ENCODE measurements at places on chromosomes 7 and 10. TPM values are rescaled to one million over a fixed set of nuclear protein-coding genes. Genes with fewer than 3 reads are reported as not detected.

DNA sequence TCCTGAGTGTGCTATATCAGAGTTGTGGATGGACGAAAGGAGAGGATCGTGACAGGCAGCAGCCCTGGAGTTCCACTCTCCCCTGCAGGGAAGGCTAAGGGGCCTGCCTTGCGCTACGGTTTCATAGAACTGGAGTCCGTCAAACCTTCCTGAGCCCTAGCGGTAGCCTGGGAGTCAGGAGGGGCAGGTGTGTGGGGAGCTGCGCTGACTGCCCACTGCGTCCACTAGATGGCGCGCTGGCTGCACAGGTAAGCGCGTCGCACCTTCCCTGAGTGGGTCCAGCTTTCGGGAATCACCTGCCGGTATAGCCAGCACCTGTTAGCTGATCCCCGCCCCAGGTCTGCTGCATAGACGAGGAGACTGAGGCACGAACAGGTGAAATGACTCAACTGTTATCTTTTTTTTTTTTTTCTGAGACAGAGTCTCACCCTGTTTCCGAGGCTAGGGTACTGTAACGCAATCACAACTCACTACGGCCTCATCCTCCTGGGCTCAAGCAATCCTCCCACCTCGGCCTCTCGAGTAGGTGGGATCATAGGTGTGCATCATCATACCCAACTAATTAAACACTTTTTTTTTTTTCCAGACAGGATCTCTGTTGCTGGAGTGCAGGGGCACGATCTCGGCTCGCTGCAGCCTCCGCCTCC lies 20.2 kb upstream of the BAIAP2L1 start:
- no peak for DNase-seq

GRCh38 chr10:114821915-114822443 lies 399 bp downstream of the FHIP2A start:
- no peak for DNase-seq

Gene SPDYE1
- 0.10 TPM for total RNA-seq

DNA sequence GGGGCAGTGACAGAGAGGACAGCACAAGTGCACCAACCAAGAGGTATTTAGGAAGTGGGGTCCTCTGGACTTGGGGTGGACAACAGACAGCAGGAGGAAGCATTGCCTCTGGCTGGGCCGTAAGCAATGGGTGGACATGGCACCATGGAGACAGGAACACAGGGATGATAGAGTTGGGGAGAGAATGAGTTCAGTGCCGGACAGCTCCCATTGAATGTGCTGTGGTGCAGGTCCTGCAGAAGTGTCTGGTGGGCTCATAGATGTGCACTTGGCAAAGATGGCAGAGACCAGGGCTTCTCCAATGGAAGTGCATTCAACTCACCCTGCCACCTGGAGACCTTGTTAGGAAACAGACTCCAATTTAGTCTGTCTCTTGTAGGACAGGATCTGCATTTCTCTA lies 341.5 kb upstream of the ZMIZ1 start:
- no peak for DNase-seq

GRCh38 chr10:117137911-117138642 lies at the start of gene VAX1:
Gene VAX1 (minus strand): TSS chr10:117138270. CDS start chr10:117138056, 214 bp downstream.
- no peak for DNase-seq

- peak; percentile 66 for DNase-seq
Measured at GRCh38 chr10:37854626-37855025, 2.8 kb downstream of the ZNF248 start.

Gene NEUROD6
- 0.30 TPM for total RNA-seq

DNA sequence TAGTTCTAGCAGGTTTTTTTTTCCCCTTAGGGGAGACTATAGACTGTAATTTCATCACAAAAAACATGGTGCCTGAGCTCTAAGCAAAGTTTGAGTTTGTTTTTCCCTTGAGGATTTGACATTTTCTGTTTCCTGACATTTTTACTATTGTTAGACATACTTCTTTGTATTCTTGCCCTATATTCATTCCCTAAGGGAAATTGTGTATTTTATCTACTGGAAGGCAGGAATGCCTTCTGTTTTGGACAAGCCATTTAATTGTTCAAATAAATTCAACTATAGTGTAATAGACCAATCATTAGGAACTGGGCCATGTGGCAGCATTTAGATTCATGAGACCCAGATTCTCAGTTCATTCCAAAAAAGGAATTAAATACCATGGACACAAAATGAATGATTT lies 335.0 kb downstream of the EXOC4 start:
- no peak for DNase-seq

GRCh38 chr7:2108501-2109250 lies 124.1 kb downstream of the MAD1L1 start:
- DNase-seq, result peak; percentile 8

- DNase-seq, result no peak
Measured at GRCh38 chr10:111873621-111874135, 309.9 kb downstream of the GPAM start.

DNA sequence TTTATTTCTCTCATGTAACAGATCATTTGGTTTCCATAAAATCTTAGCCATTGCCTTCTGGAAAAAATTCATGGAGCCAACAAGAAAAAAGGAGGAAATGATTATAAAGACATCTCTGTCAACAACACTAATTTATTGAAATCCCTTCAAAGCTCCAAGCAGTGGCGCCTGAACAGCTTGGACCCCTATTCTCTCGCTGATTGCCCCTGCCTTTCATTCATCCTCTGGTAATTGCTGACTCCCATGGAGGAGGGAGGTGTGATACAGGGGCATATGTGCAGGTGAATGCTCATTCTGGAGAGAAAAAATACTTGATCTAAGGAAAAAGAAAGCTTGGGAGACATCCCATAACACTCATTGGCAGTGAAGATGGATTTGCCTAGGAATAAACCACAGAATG lies 345.5 kb downstream of the FGFR2 start:
- peak; percentile 42 for DNase-seq

Gene PDE6C
- not detected for total RNA-seq

DNA sequence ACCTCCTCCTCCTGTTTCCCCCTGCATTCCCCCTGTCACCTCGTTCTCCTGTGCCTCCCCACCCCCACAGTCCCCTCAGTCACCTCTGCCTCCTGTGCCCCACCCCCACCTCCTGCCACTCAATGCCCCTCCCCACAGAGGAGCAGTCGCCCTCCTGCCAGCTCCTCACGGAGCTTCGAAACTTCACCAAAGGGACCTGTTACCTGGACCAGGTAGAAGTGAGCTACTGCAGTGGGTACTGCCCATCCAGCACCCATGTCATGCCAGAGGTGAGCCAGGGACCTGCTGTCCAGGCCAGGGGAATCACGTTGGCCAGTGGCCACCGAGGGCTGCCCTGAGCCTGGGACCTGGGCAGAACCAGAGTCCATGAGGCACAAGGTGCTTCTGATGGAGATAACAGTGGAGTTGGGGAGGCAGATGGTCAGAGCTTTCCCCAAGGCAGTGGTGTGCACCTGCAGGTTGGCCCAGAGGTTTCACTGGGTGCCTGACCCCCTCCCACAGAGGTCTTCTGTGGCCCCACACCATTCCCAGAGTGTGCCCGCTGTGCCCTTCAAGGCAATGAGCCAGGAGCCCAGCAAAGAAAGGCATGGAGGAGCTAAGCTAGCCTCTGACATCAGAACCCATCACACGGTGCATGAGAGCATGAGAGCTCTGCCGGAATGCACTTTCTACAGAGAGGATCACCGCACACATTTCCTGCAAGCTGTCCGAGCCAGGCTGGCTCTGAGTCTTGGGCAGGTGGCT lies 7.0 kb upstream of the ZNF862 start:
- DNase-seq, result no peak

Gene OR6V1
- total RNA-seq, result not detected

DNA sequence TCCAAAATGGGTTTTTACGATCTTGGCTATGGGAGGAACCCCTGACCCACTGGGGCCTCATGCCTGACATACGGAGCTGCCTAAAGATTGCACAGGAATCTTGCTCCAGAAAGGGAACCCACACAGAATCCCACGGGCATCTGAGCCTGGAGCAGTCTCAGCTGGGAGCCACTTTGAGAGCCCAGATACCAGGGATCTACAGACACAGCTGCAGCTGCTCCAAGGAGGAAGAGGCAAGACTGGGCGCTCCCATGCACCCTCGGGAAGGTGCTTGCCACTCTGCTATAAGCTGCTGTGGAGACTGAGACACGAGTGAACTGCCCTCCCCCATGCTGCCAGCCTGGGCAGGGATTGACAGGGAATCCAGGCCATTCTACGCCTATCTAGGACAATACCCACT lies 202.5 kb downstream of the REEP3 start:
- DNase-seq, result no peak

GRCh38 chr7:44308596-44309270 lies 16.7 kb downstream of the CAMK2B start:
- no peak for DNase-seq

DNA sequence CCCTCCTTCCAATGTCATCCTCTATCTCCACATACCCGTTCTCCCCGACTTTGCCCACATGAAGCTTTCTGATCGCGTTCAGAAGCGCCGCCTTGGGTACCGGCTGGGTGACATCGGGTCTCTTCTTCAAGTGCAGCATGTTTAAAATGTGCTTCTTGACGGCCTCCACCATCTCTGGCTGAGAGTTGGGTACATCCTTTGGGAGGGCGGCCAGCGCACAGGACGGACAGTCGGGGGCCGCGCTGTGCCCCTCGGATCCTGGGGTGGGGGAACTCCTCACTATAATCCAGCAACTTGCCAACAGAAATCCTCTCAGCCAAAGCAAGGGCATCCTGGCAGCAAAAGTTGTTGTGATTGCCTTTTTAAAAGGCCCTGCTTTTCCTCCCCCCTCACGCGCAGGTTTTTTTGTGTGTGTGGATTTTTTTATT lies 2.8 kb downstream of the INHBA start:
- no peak for DNase-seq

Gene TTYH3
- 28.3 TPM for total RNA-seq

DNA sequence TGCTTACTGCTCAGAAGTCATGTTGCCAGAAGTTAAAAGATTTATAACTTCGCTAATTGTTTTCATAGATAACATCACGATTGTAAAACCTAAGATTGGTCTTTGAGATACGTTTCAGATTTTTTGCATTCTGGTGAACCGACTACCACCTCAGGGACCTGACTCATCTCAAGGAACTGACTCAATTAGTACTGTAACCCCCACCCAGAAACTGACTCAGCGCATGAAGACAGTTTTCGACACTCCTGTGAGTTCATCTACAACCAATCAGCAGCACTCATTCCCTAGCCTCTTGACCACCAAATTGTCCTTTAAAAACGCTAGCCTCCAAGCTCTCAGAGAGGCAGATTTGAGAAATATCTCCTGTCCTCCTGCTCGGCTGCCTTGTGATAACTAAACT lies 72.3 kb downstream of the ELMO1 start:
- DNase-seq, result no peak

DNA sequence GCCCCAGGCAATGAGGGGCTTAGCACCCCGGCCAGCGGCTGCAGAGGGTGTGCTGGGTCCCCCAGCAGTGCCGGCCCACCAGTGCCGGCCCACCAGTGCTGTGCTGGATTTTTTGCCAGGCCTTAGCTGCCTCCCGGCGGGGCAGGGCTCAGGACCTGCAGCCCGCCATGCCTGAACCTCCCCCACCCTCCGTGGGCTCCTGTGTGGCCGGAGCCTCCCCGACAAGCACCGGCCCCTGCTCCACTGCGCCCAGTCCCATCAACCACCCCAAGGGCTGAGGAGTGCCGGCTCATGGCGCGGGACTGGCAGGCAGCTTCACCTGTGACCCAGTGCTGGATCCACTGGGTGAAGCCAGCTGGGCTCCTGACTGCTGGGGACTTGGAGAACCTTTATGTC lies 3.5 kb upstream of the ACSL5 start:
- no peak for DNase-seq

DNA sequence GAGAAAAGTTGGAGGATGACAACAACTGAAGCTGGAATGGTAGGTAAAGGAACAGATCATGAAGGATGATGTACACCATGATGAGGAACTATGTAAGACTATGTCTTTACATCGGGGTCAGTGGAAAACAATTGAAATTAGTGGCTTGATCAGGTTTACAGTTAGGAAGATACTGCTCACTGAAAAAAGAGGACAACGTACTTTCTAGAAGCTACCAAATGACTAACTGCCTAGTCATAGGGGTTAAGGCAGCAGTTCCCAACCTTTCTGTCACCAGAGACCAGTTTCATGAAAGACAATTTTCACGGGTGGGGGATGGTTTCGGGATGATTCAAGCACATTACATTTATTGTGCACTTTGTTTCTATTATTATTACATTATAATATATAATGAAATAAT lies 91.6 kb upstream of the ANKRD1 start:
- no peak for DNase-seq

DNA sequence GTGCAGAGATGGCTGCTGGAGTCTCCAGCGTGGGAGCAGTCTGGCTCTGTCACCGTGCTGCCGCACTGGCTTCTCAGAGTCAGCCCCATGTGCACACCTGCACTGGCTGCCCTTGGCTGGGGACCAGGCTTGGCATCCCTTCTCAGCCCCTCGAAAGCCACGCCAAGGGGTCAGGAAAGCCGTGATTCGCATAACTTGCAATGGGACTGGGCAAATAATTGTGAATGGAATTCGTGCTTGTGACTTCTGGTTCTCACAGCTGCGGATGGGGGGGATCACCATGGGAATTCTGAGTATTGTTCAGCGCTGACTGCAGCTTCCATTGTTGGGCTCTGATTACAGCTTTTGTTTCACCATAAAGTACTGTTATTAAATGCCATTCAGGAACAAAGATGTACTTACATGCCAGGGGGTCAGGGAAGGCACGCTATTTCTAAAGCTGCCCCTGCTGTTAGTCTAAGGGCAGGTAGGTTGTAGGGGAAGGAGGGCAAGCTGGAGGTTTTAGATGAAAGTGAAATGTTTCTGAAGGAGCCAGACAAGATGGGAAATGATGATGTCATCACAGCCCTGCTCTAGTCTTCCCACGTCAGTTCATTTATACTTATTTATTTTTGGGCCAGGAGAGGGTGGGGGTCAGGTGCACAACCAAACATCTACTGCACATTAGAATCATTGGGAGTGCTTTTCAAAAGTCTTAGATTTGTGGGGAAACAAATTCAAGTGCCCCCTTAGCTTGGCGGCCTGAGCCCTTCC lies 5.8 kb upstream of the PLEKHA1 start:
- peak; percentile 42 for DNase-seq

DNA sequence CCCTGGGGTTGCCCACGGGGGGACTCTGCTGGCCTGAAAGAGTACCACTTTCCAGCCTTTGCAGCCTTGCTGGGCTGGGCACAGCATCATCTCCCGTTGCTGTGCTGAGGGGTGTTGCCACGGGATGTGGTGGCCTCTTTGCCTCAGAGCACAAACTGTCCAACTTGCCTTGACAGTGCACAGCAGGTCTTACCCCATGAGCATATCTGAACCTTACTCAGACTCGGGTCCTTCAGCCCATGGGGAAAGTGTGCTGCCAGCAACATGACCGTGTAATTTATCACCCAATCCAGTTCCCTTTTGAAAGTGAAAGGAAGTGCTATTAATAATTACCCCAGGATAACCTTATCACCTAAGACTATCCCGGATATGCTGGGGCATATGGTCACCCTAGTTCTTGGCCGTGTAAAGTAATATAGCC lies 46.8 kb downstream of the TBXAS1 start:
- DNase-seq, result no peak

DNA sequence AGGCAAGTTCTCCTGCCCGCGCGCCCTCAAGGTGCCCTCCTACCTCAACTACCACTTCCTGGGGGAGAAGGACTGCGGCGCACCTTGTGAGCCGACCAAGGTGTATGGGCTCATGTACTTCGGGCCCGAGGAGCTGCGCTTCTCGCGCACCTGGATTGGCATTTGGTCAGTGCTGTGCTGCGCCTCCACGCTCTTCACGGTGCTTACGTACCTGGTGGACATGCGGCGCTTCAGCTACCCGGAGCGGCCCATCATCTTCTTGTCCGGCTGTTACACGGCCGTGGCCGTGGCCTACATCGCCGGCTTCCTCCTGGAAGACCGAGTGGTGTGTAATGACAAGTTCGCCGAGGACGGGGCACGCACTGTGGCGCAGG lies 1.4 kb downstream of the FZD1 start:
- DNase-seq, result no peak

- no peak for DNase-seq
Measured at GRCh38 chr7:136194878-136195277, 217.7 kb upstream of the MTPN start.

- DNase-seq, result no peak
Measured at GRCh38 chr7:25305831-25306230, 77.5 kb upstream of the NPVF start.
